ENCODE measurements at places on chromosomes 1 and 21. TPM values are rescaled to one million over a fixed set of nuclear protein-coding genes. Genes with fewer than 3 reads are reported as not detected.

Gene CD101
- 1.2 TPM for total RNA-seq

Gene TDRD10
- 0.17 TPM for total RNA-seq

Gene HSD3B2
- not detected for total RNA-seq

Gene NCMAP
- total RNA-seq, result not detected

Gene PDPN
- not detected for total RNA-seq

All from G401 (cell line).